ENCODE measurements at places on chromosomes 6 and 20. TPM values are rescaled to one million over a fixed set of nuclear protein-coding genes. Genes with fewer than 3 reads are reported as not detected.

DNA sequence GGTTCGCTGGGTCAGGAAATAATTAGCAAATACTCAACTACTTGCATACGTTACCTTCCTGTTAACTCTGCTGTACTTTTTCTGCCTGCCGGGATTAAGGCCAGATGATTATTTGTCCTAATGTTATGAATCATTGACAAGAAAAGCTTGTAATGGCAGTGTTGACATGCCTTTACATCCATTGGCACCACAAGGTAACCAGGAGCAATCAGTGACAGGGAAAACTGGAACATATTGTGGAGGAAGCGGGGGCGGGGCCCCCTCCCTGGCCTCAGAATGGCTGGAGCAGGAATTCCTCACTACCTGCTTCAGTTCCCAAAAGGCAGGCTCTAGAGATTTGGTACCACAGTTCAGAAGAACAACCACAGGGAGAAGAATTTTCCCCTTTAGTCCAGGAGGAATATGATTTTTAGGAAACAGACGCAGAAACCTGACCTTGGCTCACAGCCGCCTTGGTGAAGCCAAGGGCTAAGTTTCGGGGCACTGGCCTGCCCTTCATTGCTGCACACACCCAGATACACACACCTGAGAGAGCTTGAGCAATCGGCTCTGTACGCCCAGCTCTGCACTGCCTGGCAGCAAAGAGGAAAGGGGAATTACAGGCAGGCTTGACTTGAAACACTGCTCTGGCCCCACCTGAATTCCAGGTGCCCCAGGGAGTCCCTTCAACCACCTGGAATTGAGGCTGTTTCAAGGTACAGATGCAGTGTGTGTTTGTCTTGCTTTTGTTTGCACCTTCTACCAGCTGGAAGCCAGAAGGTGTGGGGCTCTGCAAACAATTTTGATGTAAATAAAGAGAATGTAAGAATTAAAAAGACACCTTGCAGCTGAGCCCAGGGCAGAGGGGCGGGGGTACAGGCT, 89.8 kb downstream of the MYB start:
- no peaks in the 10 kb centered on the region for H3K36me3 ChIP-seq
- H3K27me3 ChIP-seq = no peaks in the 10 kb centered on the region
- H3K27ac ChIP-seq = peak overlapping the region; percentile 10
- DNase-seq = peak; percentile 42
- no peak overlapping the region for H3K4me3 ChIP-seq

GRCh38 chr6:11900662-11901598, 111.2 kb upstream of the HIVEP1 start:
- H3K27me3 ChIP-seq = no peaks in the 10 kb centered on the region
- no peak for DNase-seq
- H3K27ac ChIP-seq = no peak overlapping the region
- peak overlapping the region; percentile 1 for H3K4me3 ChIP-seq

The SCUBE3 gene
- total RNA-seq = 0.12 TPM

The PCNA gene
- 23.2 TPM for total RNA-seq

The EPPIN gene
- total RNA-seq = not detected

The RRAGD gene
- total RNA-seq = 13.9 TPM

The MAFB gene
- total RNA-seq = 5.4 TPM

DNA sequence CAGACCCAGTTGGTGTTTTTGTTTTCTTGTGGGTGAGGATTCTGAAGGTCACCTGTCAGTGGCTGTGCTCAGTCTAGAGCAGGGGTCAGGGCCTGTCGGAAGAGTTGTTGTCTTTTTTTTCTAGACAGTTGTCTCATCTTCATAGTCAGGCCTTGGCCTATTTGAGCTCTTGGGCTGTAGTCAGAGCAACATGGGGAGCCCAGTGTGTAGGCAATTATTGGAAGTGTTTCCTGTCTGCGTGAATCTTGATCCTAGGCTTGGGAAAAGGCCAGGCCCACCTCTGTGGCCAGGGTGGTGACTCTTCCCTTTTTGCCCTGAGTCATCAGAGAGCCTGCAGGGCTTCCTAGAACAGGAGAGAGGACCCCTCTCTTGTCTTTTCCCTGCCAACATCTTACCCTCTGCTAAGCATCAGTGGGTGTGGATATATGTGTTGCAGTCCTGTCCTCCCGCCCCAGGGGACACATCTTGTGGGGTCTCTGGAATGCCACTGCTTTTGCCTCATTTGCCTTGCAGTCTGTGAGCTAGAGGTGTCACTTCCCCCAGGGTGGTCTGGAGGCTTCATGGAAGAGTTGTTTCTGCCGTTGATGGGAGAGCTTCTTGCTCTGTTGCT, 11.4 kb downstream of the TJAP1 start:
- no peaks in the 10 kb centered on the region for H3K36me3 ChIP-seq
- no peak for DNase-seq
- H3K27me3 ChIP-seq = no peaks in the 10 kb centered on the region
- H3K4me1 ChIP-seq = no peaks in the 10 kb centered on the region

- no peak overlapping the region for H3K4me3 ChIP-seq
- no peaks in the 10 kb centered on the region for H3K27me3 ChIP-seq
- no peaks in the 10 kb centered on the region for H3K4me1 ChIP-seq
- DNase-seq = no peak
- H3K27ac ChIP-seq = no peak overlapping the region
- no peaks in the 10 kb centered on the region for H3K36me3 ChIP-seq
Observed at GRCh38 chr6:136491754-136492153, 58.5 kb downstream of the MAP7 start.

The BMP6 gene
- 0.69 TPM for total RNA-seq

Measured in pancreas (tissue), 10 donors.